ENCODE measurements at places on chromosomes 2 and 18.

- DNase-seq: no peak
Measured at GRCh38 chr2:160901613-160902012, 258.6 kb upstream of the TANK start.

DNA sequence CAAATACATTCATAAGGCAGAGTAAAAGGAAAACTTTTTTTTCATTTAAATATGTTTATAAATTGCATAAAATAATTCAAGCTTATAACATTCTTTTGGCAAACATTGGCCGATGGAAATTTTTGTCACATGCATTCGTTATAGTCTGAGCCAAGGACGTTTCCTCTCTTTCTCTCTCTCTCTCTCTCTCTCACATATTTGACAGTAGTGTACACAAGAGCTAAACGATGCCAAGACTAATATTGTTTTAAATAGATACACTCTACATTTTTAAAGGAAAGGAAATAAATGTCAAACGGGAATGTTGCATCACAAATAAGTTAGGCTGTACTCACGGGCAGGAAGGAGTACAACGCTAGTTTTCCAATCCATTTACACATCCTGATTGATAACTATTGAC lies 251.1 kb upstream of the SMIM21 start:
- no peak for DNase-seq

DNA sequence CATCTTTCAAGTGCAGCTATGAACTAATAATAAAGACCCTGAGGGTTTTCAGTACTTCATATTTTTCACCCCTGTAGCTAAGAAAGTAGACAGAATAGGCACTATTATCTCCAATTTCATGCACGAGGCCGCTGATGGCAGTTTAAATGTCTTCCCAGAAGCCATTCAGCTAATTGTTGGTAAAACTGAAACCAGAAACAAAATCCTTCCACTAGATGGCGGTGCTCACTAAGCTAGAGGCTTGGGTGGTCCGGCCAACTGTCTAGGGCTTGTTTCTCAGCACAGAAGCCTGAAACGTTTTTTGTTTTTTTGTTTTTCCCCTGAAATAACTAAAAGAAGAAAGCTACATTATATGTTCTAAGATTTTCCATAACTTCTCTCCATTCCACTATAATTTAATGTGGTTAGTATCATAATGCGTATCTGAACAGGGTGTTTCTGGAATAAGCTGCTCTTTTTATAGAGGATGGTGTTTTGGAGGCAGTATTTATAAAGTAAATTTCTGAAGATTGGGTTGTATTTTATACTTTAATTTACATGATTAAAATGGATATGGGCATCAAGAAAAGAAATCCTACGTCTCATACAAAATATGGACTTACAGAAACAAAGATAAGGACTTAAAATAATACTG lies 159.4 kb downstream of the PIK3C3 start:
- DNase-seq: peak; percentile 82

DNA sequence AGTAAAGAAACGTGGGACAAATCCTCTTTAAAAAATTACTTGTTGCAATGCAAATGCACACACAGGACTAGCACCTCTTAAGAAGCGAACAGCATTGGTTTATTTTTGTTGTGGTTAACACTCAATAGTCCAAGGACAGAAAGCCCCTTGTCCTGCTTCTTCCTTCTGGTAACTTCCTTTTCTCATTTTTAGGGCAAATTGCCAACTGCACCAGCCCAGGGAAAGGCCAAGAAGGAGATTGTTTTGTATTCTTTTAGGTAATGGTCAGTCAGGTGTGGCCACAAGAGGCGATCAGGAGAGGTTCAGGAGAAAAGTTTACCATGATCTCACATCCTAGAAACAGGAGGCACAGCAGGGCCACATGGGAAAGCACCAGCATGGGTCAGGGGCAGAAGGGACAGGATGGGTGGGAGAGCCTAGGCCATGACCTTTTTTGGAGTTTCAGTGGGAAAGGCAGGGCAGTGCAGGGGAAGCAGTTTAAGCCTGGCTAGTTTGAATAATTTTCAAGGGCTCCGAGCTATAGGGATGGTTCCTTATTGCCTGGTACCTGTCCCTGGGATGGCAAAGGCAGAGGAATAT lies 73.0 kb downstream of the CHRNA1 start:
- DNase-seq: no peak

DNA sequence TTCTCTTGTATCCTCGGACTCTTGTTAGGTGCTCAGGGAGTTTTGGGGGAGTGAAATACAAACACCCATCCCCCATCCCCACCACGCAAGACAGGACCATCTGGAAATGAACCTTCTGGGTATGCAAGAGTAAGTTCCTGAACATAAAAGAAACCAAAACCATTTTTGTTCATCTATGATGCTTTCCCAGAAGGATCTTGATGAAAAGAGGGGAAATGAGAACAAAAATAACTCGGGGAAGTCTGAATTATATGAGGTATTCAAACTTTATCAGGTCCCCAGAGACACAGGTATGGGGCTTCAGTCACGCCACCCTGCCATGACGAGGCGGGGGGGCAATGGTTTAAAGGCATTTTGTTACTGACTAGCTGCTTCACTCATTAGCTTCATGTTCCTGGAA lies 68.6 kb upstream of the DNMT3A start:
- no peak for DNase-seq

- DNase-seq: no peak
Measured at GRCh38 chr2:70743677-70744076, 24.3 kb downstream of the ADD2 start.

- no peak for DNase-seq
Measured at GRCh38 chr18:22471546-22472131, 53.9 kb upstream of the CTAGE1 start.

- DNase-seq: no peak
Measured at GRCh38 chr2:73043929-73044832, 27.3 kb downstream of the SFXN5 start.

- no peak for DNase-seq
Measured at GRCh38 chr2:143718745-143719144, 589.5 kb downstream of the ARHGAP15 start.

DNA sequence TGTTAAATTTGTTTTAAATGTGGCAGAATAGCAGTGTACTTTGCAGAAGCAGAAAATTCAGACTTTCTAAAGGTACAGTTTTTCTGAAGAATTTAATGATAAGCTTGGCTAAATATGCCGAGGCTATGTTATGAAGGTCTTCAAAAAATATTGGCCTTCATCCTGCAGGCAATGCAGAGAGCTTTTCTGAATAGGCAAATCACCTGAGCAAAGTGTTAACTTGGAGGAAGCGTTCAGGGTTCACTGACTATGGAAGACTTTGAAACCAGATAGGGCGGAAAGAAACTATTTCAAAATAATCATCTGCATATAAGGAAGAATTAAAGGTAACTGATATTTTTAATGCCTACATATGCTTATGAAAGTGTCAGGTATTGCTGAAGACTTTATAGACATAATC lies 133.7 kb upstream of the SETBP1 start:
- no peak for DNase-seq

DNA sequence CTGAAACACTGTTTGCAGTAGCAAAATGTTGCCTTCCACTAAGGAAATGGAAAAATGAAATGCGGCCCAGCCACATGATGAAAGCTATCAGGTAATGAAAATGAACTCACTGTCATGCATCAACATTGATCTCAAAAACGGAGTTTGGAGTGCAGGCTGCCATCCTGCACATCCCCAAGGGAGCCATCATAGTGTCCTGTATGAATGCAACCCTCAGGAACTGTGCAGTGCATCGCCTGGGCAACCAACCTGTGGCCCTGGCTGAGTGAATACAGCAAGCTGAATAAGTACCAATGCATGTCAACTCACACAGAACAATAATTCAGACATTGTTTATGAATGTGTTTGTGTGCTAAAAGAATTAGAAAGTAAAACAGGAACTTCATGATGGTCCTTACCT lies 23.1 kb upstream of the TXNDC2 start:
- DNase-seq: no peak

DNA sequence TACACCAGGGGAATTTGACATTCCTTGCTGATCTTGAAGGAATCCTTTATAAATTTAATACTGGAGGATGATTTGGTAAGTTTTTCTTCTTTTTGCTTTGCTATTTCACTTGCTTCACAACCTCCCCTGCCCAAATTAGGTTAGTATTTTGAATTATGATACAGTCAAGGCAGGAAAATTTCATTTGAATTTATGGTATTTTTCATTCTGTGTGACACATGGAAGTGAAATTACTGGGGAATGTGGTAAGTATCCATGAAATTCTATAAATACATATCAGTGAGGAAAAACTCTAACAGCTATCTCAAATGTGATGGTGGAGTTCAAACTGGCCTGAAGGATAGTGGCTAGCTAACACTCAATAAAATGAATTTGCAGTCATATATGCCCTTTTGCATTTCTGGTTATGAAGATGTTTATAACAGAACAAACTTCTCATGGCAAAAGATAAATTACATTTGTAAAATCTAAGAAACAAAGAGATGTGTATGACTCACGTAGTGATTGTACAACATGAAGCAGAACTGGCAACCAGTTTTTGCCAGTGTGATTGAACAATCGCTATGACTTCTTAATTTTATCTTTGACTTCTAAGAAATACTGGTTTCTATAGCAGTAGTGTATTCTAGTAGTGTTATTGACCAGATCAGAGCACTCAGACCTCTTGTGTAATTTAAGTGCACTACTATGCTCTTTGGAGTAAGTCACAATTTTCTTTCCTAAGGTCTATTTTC lies 152.6 kb downstream of the IKZF2 start:
- DNase-seq: no peak

GRCh38 chr2:118050386-118050785 lies 36.5 kb upstream of the CCDC93 start:
- no peak for DNase-seq

DNA sequence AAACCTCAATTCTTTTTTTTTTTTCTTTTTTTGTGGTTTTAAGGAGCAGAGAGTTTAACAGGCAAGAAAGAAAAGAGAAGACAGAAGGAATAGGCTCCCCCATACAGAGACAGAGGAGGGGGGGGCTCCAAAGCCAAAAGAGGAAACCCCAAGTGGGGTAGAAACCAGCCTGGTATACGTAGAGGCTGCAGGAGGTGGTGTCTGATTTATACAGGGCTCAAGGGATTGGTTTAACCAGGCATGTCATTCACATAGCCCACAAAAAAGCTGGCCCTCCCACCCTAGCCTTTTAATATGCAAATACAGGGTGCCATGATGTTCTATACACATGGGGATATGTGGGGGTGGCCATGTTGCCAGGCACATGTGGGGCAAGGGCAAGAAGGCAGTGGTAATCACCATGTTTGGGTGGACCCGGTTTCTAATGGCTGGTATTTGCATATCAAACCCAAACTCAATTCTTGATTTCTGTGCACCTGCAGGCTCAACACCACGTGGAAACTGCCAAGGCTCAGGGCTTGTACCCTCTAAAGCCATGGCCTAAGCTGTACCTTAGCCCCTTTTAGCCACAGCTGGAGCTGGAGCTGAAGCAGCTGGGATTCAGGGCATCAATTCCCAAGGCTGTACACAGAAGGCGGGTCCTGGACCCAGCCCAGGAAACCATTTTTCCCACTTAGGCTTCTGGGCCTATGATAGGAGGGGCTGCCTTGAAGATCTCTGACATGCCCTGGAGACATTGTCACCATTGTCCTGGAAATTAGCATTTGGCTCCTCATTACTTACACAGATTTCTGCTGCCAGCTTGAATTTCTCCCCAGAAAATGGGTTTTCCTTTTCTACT lies 170.3 kb downstream of the MAIP1 start:
- no peak for DNase-seq

DNA sequence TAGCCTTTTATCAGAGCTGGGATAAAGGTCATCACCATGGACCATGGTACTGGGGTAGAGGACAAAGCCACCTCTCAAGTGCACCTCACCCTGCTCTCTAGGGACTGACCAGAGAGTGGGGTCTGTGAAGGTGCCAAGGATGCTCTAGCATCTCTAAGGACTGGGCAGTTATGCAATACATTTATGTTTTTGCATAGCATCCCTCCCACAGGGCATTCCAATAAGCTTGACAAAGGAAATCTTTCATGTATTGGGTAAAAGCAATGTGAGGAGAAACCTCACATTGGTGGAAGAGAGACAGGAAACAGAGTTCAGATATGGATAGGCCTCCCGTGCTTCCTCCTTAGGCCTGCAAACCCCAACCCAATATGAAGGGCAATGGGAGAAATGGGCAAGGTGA lies 31.6 kb downstream of the STK39 start:
- DNase-seq: no peak

- no peak for DNase-seq
Measured at GRCh38 chr2:41710944-41711343, 336.9 kb upstream of the PKDCC start.

DNA sequence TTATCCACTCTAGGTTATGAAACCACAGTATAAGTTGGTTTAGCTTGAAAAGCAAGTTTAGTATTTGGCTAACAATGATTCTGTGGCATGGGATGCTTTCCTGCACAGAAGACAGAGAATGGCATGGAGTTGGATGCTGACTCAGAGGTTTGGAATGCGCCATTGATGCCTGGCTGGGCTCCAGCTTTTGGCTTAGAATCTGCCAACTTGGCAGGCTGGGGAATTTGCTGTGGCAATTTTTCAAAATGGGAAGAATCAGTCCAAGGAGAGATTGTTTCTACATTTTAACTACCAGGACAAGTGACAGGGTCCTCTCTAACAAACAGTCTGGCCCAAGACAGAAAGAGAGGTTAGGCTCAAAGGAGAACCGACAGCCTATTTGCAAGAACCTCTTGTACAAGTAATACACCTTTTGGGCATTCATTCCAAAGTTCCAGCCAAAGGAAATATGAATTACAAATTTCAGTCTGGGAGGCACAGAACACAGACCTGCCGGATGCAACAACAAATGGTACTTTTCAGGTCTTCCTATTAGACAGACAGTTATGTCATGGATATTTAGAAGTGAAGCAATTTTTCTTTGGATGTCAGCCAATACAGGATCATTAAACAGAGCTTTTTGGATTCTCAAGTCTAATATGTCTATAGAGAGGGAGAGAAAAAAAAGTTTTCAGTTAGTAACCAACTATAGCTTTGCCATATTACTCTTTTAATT lies 1027.7 kb downstream of the TMEM182 start:
- peak; percentile 4 for DNase-seq

DNA sequence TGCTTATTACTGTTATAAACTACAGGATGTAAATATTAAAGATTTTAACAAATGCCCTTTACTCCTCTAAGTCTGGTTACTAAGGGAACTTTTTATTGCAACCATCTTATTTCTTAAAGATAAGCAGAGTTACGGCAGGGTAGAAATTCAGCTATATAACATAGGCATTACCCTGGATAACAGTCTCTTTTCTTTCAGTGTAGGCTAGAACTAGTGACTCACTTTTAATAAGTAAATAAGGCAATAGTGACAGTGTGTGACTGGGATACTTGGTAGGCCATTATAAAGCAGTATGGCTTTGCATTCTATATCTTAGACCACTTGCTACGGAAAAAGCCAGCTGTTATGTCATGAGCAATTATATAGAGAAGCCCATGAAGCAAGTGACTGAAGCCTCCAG lies 1041.0 kb upstream of the NRXN1 start:
- no peak for DNase-seq

- no peak for DNase-seq
Measured at GRCh38 chr18:77068321-77069312, 64.0 kb downstream of the MBP start.

- no peak for DNase-seq
Measured at GRCh38 chr2:28447086-28447485, 48.8 kb upstream of the PLB1 start.

DNA sequence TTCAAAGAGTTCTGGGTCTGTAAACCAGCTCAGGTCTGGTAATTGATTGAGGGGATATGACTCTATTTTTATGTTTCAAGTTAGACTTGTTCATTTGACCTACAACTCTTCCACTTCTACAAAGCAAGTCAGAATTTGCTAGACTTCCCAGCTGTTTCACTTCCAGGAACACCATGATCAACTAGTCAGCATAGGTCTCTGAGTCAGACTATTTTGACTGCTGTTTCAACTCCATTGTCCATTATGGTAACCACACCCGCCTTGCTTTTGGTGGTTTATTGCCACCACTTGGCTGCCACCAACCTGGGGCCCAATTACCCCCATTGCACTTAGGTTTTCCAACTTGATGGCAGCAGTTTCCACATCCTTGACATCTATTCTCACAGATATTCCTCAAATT lies 116.6 kb downstream of the LAMA3 start:
- DNase-seq: no peak
